ENCODE measurements at places on chromosomes 5 and 9.

DNA sequence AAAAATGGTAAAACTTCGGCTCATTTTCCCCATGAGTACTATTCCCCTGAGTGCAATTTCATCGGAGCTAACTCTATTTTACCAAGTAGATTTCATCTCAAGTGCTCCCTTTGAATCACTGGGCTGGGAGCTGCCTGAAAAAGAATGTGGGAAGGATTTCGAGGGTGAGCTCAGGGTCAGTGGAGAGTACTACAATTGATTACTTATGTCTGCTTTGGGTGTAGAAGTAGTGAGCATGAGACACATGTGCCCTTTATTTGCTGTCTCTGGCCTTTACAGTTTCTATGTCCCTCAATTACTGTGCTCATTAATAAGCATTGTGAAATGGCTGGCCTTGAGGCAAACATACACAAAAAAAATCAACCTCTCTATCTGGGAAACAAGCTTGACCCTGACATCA, 172.7 kb upstream of the RFX3 start:
- DNase-seq: no peak

- DNase-seq: no peak
Measured at GRCh38 chr9:71861618-71862017, 49.4 kb downstream of the ABHD17B start.

- no peak for DNase-seq
Measured at GRCh38 chr9:4830699-4831098, 38.0 kb downstream of the RCL1 start.

DNA sequence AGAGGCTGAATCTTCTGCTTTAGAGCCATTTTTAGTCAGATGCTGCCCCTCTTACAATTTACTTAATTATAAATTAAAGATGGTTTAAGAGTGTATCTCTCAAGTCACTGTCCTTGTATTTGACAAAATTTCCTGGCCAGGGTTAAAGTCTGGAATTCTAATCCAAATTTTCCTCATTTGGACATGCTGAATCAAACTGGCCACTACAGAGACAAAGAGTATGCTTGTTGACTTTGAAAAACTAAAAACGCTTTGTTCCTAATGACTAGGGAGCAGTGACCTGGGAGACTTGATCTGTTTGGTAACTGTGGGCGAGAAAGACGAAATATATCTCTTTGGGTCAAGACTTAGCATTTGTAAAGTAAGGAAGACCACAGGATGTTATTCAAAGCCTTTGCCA, 303.2 kb downstream of the ZSWIM6 start:
- DNase-seq: no peak

DNA sequence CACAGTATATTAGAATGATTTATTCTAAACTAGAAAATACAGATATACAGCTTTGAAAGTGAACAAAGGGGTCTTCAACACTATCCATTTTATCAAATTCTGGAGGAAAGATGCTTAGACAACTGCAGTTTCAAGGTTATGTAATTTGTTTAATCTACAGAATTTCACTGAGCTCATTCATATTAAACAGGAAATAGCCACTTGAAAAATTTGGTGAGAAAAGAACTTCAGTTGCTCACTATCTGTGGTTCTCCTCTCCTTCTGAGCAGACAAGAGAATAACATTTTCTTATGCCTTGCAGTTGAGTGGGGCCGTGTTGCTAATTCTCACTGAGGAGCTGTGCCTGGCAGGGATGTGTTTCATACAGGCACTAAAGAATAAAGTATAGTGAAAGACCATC, 1428.2 kb downstream of the CDH12 start:
- no peak for DNase-seq

- DNase-seq: no peak
Measured at GRCh38 chr9:76115396-76115795, 224.9 kb downstream of the PCSK5 start.

GRCh38 chr5:126513302-126513701, 81.7 kb downstream of the ALDH7A1 start:
- no peak for DNase-seq

DNA sequence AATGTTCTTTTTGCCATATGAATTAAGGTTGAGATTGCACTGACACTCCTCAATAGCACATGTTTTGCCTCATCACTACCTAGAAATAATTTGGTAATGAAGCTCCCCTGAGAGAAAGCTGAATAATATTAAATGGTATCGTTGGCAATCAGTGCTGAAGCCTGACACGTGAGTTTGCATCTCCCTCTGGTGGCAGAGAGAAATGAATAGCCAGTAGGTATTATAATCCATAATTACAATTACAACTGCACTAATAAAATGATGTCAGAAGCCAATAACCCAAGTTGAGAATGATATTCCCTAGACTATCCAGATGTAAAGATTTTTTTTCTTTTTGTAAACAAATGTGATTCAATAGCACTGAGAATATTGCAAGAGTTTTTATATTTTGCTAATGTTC, 700.3 kb downstream of the PTPRD start:
- no peak for DNase-seq

- DNase-seq: no peak
Measured at GRCh38 chr9:123946101-123946821, 16.3 kb upstream of the DENND1A start.

DNA sequence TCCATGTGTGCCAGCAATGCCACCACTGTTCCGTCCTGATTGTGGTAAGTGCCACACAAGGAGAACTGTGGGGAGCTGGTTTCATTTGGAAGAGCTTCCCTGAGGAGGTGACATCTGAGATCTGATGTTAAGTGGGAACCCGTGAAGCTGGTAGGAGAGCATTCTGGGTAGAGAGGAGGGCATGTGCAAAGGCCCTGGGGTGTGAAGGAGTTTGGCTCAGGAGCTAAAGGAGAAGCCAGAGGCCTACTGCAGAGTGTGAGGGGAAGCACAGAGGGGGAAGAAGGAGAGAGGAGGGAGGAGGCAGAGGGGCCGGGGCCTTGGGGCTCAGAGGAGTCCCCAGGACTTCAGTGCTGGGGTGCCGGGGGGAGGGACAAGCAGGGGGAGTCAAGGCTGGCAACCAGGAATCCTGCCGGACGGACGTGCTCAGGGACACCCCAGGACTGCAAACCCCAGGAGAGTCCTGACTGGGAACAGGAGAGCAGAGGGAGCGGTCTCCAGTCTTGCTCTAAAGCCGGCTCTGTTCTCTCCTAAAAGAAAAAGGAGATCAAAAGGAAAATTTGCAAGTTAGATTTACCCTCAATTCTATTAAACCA, 19.7 kb downstream of the C9orf50 start:
- DNase-seq: no peak

DNA sequence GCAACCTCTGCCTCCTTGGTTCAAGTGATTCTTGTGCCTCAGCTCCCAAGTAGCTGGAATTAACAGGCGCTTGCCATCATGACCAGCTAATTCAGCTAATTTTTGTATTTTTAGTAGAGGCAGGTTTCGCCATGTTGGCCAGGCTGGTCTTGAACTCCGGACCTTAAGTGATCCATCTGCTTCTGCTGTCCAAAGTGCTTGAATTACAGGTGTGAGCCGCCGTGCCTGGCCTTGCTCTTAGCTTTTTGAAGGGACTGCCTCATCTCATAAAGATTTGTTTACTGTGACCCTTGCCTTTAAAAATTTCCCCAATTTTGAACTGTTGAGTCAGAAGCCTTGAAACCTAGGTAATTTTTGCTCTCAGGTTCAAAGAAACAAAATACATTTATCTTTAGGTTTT, 17.3 kb downstream of the GPBP1 start:
- DNase-seq: no peak

DNA sequence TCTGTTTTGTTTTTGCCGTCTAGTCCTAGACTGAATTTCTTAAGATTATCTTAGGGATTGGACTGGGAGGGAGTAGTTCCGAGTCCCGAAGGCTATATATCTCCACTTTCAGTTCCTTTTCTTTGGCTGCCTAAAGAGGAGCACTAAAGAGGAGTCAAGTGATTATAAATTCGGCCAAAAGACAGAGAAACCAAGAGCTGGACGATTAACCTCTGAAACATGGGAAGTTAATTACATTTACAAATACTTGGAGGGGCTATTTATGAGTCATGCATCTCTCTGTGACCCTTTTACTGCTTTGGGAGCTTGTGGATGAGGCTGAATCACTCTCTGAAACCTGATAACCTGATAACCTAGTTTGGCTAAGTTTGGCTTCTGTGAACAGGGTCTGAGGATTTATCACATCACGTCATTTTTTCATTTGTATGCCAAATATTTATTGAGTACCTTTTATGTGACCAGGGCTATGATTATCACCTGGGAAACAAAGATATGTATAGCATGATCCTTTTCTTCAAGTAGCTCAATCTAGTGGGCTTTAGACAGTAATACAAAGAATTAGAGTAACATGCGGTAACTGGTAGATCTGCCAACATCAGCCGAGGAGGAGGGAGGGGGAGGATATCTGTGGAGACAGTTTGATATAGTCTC, 180.9 kb downstream of the CD180 start:
- DNase-seq: no peak

DNA sequence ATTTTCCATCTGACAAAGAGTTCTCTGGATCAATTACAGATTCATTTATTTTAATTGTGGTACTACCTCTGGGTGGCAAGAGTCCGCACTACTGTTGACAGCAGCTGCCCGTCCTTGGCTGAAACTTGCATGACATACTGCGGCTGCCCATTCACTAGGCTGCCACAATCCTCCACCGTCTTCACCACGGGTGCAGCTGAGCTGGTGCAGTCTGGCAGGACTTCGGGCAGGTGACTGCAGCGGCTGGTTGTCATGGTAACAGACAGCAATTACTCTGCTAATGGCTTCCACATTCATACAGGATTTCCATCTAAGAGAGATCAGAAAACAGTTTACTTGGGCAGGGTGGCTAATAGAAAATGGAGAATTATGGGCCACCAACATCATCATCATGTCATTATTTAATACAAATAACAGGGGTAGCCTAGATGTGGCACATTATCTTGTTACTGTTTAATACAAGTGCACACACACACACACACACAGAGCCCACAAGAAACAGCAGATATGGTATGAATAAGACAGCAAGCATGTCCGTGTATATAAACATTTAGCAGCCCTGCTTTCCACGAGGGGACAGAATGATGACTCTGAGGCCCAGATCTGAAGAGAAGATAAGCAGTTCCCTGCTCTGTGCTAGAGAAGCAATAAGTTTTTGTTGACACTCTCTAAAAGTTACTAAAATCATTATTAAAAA, 112.3 kb downstream of the MARCHF3 start:
- DNase-seq: no peak

DNA sequence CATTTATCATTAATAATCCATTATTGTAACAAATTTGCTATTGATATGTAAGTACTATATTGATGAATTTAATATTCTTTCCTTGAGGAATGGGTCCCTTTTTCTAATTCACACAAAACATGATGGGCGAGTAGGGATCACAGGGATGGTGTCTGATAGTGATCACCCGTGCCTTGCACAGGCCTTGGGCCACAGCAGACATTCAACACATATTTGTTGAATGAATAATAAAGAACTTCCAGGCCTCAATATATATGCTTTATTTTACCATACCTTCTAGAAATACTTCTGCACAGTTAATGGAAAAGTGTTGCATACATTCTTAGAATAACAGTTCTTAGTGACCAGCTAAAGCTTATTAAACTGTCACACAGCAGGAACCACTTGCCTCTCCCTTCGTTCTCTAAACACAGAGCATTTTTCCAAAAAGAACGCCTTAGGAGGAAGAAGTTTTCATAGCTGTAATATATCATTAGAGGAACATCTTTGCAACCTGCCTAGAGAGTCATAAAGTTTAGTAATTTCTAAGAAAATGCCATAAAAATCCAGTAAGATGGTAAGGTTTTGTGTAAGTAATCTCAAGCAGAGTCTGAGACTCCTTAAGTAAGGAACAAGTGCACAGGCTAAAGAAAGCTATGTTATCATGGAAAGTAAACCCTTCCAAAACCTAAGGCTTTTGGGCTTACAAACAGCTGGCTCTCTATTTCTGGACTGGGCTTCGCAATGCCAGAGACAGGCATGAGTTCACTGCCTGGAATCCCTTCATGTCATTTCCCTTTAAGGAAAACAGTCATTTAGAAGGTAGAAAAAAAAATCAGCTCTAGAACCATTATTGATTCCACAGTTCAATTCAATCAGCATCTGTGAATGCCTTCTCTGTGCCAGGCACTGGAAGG, 17.7 kb downstream of the TTLL11 start:
- no peak for DNase-seq

DNA sequence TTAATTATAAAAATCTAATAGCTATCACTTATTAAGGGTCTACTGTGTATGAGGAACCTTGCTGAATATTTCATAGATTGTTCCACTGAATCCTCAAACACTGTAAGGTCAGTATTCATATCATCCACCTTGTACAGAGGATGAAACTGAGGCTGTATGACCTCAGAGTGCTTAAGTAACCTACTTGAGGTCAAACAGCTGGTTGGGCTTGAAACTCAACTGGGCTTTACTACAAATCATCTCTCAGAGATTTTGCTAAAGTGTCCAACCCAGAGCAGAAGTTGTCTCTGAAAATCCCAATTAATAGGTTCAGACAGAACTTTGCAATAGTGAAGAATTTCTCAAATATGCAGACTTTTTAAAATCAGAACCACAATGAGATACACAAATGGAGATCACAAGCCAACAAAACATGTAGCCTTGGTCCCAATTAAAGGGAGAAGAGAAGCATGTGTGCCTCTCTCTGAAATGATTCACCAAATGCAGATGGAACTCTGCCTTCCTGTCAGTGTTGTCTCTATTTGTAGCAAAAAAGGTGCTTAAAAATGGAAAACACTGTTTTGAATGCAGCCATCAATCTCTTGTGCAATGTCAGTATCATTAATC, 131.4 kb downstream of the FAM114A2 start:
- no peak for DNase-seq

DNA sequence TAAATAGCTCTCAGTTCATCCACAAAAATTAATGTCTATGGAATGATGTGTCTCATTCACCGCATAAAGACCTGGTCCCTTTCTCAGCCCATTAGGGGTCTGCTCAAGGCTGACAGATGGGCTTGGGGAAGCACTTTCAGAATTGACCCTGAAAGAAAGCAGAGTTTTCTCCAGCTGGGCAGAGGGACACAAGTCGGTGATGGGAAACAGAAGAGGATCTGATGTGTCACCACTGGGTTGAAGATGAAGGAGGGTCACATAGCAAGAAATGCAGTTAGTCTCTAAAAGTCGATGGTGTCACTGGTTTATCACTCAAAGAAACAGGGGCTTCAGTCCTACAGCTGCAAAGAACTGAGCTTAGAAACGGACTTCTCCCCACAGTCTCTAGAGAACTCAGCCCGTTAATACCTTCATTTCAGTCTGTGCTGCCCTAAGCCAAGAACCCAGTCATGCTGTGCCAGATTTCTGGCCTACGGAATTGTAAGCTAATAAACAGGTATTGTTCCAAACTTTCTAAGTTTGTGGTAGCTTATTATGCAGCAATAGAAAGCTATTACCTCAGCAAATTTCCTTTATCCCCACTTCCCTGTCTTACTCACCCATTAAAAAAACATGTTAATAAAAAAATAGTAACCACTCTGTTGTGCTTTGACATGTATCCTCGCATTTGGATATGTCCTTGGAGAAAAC, 64.6 kb downstream of the ADAMTS12 start:
- DNase-seq: no peak

- DNase-seq: no peak
Measured at GRCh38 chr9:92669527-92669889, 423 bp downstream of the IPPK start.

- no peak for DNase-seq
Measured at GRCh38 chr9:70830618-70831017, 290.8 kb downstream of the TRPM3 start.

All from KBM-7 (cell line).